ENCODE measurements at places on chromosomes 3 and 15. TPM values are rescaled to one million over a fixed set of nuclear protein-coding genes. Genes with fewer than 3 reads are reported as not detected.

DNA sequence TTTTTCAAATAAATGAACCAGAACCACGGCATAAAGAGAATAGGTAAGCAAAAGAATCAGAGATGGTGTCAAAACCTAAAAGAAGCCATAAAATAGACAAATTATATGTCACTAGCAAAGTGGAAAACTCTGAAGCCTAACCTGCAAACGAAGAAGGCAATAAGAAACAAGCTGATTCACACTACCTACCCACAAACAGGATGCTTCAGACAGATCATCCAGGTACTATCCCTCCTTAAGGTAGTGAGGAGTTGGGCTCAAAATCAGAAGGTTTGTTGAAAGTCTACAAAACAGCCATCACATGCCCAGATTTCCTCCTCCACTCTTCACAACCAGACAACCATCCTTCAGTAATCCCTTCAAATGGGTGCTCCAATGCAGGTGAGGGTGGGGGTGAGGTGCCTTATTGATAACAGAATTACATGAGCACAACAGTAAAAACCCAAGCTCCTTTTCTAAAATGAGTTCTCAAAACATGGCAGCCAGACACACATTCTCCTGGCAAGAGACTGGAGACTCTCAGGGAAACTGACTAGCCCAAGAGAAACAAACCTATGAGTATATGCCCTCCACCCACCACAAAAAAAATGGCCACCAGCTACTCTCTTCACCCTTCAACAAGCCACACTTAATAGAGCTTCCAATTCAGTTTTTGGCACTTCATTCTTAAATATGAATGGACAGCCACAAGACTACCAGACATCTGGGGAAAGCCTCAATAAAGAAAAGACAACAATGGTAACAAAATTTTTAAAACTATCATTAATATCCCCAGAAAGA lies 6.4 kb downstream of the KPNA1 start:
- DNase-seq = no peak

GRCh38 chr3:123843668-123844067 lies 40.5 kb downstream of the MYLK start:
- DNase-seq = no peak

Gene FAM107A
- polyA plus RNA-seq = 0.02 TPM

Gene GOLGA8T
- polyA plus RNA-seq = 0.06 TPM

Gene SAMMSON
- polyA plus RNA-seq = not detected

Gene SLC9A9
- not detected for polyA plus RNA-seq
